ENCODE measurements at places on chromosomes 2 and 18.

DNA sequence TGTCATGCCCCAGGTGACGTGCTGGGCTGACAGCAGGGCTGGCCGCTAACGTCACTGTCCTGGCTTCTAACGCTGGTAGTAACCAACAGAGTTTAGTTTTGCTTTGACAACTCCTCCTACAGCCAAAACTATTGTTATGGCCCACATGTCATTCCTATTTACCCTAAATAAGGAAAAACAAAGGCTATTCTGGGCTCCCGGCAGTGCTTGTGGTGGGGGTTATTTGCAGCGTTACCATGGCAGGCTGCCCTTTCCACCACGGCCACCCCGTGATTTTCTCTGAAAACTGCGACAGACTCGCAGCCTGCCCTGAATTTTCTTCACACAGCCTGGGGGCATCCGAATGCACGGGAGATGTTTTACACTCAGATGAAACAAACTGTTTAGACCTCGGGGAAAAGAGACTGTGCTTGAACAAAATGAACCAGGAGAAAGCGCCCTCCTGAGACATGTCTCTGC is 115.2 kb downstream of the FAM210A start:
- no peak for DNase-seq

GRCh38 chr2:227035711-227036367 is 128.2 kb downstream of the COL4A4 start:
- no peak for DNase-seq

- no peak for DNase-seq
Observed at GRCh38 chr2:129747500-129748125, 231.9 kb upstream of the RAB6C start.

GRCh38 chr2:96679848-96680247 is 37.3 kb downstream of the FER1L5 start:
- DNase-seq, result no peak

GRCh38 chr2:232325324-232326273 is 53.0 kb upstream of the ALPP start:
- no peak for DNase-seq

DNA sequence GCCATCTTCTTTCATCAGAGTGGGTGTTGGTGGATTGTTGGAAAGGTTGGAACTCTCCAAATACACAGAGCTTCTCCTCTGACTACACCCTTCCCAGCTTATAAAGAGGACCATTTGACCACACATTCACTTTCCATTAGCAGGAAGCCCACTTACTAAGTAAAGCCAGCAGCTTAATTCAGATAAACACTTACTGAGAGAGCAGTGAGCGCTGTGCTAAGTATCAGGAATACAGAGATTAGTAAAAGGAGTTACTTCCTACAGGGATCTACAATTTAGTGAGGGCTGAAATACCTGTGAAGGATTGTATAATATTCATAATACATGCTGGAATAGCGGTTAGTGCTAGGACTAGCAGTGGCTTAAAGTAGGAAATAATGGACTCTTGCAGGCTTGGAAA is 343.0 kb downstream of the NYAP2 start:
- no peak for DNase-seq

DNA sequence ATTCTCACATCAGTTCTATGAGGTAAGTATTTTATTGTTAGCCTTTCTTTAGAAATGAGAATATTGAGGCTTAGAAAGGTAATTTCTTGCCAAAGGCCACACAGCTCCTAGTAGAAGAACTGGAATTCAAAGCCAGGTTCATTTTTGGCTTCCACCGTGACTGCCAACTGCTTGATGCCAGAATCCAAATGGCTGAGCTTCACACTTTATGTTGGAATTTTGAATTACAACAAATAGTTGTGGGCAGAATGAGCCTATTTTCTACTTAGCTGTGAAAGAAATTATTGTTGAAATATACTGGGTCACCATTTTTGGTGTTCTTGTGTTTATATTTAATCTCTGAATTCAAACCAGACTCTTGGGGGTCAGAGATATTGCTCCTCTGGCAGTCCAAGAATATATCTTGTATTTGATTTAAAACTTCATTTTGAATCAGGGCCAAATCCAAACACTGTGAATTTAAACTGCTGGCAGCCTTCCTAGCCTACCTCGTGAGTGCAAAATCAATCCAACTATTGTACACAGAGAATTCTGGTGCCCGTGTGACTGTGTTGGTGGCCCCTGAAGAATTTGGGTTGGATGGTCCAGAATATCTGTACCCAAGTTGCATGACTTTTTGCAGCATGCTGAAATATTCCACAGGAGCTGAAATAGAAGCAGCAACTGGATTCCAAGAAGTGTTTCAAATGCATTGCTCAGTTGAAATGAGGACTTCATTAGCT is 35.6 kb upstream of the LPIN1 start:
- DNase-seq, result no peak

- no peak for DNase-seq
Observed at GRCh38 chr2:74587664-74588277, 33.3 kb downstream of the DOK1 start.

DNA sequence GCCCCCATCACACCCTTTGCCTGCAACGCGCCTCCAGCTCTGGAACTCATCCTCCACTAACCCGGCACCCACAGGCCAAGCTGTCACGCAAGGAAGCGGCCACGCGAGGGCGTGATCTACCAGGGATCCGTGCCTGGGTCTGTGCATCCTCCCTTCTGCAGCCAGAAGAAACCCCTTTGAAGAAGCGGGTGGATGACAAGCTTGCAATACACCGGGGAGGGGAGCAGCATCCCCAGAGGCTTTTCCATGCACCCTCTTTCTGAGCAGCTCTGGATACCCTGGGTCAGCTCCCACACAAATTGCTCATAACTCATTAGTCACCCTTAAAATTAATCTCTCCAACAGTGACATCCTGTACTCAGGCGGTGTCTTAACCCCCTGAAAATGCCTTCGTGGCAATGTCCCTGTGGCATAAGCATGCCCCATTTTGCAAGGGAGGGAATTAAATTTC is 47.6 kb downstream of the PDCL3 start:
- DNase-seq, result no peak

- DNase-seq, result no peak
Observed at GRCh38 chr18:79875931-79876461, 75.5 kb downstream of the SLC66A2 start.

DNA sequence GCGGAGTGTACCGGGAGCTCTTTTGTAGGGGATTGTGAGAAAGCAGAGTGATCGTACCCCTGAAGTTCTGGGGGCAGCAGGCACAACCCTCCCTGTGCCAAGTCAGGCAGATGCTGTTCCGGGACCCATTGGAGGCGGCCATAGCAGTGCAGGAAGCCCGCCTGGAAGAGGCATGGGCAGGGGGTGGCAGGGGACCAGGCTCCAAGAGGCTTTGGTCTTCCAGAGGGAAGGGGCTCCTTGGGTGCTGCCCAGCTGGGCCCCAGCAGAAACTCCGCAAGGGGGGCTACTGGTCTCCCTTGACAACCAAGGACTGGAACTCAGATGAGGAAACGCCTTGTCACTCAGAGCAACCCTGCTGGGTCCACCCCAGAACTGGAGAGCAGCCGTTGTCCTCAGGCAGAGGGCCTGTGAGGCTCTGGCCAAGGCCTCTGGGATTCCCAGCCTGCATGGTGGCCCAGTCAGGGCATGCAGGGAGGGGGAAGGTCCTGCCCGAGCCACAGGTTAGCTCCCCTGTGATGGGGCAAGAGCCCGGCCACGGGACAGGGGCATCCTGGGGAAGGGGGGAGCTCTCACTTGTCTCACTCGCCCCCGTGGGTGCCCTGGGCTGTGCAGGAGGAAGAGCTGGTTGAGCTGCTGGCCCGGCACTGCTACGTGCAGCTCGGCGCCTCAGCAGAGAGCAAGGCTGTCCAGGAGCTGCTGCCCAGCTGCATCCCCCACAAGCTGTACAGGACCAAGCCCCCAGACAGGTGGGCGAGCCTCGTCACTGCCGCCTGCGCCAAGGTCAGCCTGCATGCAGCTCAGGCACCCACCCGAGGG is 21.0 kb upstream of the GPR17 start:
- DNase-seq, result no peak

GRCh38 chr2:29753671-29754444 is 167.5 kb downstream of the ALK start:
- no peak for DNase-seq

- DNase-seq, result no peak
Observed at GRCh38 chr2:28590496-28591301, 94.8 kb downstream of the PLB1 start.

DNA sequence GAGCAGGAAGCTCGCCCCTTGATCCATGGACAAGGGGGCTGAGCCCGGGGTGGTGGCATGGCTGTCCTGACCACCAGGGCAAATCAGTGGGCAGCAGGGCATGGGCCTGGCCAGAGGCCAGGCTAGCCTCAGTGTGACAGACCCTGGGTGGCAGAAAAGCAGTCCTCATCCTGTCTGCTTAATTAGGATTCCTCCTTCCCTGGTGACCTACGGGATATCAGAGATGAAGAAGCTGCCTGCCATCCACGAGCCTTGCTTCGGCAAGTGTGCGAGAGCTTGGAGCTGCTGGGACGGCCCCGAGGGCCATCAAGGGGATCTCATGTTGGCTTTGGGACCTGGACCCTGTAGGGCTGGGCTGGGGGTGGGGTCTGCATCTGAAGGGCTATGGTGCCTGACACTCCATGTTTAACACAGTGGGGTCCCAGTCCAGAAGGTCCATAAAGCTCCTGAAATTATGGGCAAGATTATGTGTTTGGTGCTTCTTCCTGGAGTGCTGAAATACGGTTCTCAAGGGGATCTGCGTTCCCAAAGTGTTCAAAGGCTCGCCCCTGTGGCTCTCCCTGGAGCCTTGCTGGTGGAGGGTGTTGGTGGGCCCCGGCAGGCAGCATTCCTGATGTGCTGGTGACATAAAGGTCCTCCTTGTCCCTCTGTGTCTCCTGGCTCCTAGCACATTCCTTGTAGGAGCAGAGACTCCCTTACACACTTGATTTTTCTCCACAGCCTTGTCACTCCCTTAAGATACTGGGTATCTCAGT is 52.6 kb downstream of the KCNIP3 start:
- no peak for DNase-seq

All from AG09309 (cell line).